ENCODE measurements at places on chromosomes 1 and 21. TPM values are rescaled to one million over a fixed set of nuclear protein-coding genes. Genes with fewer than 3 reads are reported as not detected.

DNA sequence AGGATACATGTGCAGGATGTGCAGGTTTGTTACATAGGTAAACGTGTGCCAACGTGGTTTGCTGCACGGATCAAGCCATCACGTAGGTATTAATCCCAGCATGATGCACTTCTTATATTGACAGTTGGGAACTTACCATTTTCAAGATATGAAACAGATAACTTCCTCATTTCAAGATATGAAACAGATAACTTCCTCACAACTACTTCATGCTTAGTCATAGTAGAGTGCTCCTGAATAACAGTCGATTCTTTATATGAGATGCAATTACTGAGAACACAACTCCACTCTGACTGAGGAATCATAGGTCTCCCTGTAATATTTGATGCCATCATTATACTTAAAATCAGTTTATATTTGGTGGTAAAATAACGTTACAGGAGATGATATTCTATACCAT, 1124.3 kb downstream of the AMY1C start:
- DNase-seq: no peak

DNA sequence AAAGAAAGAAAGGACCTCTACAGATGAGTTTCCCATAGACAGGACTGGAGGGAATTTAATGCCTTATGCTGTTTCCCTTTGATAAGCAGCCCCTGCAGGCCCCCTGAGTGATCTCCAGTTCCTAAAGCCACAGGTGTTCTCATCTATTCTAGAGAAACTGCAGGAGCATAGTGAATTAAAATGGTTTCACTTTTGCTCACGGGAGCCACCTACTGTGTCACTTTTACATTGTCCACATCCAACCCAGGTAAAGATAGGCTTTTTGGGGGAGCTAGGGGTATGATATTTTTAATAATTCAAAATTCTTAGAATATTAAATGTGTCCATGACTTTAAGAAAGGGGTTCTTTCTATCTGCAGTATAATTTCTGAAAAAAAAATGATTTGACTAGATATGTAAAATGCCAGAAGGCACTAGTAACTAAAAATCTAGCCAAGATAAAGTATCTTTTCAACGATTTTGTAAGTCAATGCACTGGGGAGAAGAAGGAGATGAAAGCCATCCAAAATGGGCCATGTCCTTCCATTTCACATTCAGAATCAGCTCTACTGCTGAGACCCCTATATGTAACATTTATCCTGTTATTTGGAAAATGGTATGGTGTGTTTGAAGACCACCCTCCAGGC, 267.3 kb upstream of the DUSP10 start:
- DNase-seq: no peak

DNA sequence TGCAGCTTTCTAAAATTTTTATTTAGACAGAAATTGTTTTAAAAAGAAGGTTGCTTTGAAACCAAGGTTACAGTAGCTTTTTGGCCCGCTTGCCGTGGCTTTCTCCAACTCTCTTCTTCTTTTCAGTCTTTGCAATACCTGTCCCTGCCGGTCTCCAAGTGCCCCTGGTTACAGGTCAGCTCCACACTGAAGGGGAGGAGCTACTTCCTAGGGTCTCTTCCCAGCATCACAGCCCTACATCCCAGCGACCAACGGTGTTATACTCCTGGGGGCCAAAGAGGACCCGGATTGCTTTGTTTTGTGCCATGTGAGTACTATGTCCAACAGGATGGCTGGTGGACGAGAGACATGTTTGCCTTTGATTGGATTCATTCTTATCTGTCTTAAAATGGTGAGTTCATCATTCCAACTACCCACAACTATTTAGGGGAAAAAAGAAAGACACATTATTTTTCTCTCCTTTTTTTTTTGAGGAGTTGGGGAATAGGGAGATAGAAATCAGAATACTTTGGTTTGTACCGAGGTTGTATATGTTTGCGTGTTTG, at the start of gene FNDC7:
FNDC7 (plus strand) TSS at position 303 of the 545 bp plus-strand sequence; CDS start at position 329, 26 bp downstream.
- DNase-seq: no peak

GRCh38 chr1:54851406-54851805, 35.6 kb downstream of the DHCR24 start:
- no peak for DNase-seq

The PPP1R8 gene
- total RNA-seq: 68.6 TPM

The BARHL2 gene
- total RNA-seq: not detected

The CDCA8 gene
- total RNA-seq: 6.3 TPM

Data from MG63 (cell line).